ENCODE measurements at places on chromosomes 2 and 18.

GRCh38 chr2:100818003-100818605 lies 1.8 kb upstream of the NPAS2 start:
- no peak for DNase-seq

DNA sequence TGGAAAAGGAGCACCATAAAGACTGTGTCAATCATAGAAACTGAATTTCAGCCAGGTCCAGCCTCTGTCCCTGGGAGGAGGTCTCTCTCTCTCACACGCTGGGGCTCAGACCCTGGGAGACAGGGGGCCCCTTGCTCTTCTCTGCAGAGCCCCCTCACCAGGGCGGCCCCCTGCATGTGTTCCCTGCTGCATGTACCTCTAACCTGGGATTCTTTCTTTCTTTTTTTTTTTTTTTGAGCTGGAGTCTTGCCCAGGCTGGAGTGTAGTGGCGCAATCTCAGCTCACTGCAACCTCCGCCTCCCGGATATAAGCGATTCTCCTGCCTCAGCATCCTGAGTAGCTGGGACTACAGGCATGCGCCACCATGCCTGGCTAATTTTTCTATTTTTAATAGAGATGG lies 46.5 kb downstream of the TPO start:
- DNase-seq = no peak

- DNase-seq = no peak
These were observed 34.9 kb downstream of the ARHGAP28 start for GRCh38 chr18:6764382-6764781.

DNA sequence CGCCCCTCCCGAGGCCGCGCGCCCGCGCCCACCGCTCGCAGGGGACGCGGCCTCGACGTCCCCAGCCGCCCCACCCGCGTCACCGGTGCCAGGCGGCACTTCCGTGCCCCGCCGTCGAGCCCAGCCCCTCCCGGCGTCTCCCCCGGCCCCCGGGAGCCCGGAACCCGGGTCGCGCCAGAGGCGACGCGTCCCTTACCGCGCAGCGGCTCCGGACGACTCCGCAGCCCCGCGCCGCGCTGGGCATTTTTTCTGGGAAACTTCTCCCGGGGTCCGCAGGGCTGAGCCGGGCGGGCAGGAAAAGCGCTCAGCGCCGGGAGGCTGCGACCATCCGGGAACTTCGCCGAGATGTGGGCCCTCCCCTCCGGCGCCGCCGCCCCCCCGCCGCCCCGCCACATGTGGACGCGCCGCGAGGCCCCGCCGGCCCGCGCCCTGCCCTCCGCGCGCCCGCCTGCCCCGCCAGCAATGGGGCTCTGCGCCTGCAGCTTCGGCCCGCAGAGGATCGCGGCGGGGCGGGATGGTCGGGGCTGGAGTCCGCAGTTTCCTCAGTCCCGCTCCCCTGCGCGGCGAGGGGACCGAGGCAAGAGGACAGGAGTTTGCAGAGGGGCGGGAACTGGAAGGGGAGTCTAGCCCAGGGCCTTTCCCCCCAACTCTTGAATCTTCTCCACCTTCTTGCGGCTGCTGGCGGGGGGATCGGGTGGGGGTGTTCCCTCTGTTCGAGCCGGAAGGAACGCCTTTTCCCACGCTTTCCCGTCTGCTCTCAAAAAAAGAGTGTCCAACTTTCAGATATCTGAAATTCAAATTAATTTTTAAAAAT lies 81.5 kb downstream of the CHRNA1 start:
- DNase-seq = peak; percentile 46

DNA sequence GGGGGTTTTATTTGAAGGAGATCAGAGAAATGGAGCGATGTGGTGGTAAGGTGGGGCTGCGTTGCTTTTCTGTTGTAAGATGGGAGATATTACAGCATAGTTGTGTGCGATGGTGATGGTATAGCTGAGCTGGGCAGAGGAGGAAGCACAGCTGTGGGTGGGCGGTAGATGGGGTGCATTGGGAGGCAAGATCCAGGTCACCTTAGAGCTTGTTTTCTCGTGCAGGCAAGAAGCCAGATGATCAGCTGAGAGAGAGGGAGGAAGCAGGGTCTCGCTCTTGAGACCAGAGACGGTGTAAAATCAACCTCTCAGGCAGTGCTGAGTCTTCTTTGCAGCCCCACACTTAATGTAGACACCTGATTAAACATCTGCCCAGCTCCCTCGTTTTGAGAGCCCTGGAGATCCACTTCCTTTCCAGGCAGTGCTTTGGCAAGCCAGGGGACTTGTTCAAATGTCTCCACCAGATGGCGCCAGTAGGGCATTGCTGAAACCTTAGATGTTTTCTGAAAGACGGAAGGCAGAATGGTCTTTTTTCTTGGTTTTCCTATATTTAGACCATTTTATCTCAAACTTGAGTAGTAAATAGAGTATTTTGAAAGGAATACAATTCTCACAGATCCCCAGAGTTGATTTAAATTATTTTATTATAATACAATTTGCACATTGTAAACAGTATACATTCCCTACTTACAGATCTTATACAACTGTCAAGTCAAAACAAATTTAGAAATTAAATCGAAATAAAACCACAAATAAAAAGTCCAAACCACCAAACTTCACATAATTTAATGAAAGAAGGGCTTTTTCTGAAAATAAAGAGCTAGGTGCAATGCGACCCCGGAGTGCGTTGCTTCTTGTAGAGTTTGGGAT lies 21.1 kb upstream of the LYPD6B start:
- peak; percentile 30 for DNase-seq

DNA sequence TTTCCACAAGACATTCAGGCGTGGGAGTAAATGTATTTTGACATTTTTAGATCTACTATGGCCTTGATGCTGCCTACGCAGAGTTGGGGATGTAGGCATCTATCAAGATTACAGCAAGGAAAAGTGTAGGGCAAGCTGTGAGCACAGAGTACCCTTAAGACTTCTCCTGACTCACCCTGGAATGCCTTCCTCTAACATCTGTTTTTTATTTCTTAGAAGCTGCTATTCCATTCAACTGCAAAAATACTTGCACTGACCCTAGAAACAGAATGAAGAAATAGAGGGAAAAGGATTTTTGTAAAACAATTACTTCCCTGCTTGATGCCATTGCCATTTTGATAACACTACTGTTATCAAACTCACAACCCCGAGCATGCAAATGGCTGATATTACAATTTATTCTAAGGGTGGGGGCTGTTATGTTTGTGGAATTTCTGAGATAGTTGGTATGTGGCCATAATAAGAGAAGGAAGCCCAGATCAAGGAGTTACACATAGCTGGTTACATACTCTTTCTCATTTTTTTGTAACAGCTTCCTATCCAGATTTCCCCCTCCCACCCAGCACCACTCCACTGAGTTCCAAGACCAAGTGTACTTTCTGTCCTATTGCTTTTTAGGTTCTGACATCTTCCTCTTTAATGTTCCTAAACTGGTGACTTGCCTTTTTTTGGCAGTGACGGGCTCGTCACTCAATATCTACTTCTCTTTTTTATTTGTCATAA lies 6.0 kb upstream of the ROCK1 start:
- no peak for DNase-seq

- no peak for DNase-seq
These were observed 118.2 kb downstream of the CTNNA2 start for GRCh38 chr2:79630972-79631557.

DNA sequence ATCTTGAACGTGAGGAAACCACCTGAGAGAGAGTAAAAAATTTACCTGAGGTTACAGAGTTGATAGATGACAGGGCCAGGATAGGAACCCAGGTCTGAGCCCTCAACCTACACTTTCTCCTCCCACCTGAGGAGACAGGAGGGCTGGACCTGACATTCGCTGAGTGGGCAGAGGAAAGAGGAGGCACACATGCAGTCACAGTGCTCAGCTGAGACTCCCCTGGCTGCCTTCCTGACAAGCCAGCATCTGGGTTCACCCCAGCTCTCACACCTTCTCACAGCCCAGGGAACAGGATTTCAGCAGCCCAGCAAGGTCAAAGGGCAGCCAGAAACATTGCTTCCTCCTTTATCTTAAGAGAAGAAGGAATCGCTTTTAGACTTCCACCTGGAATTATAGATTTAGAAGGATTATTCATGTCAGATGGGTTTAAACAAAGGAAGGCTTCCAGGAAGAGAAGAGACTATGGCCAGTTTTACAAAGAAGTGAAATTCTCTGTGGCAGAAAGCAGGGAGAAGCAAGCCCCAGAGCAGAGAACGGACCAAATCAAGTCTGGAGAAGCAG lies 18.1 kb upstream of the PKDCC start:
- DNase-seq = no peak

- DNase-seq = no peak
These were observed 306.7 kb upstream of the SLC8A1 start for GRCh38 chr2:40758401-40759155.

- peak; percentile 28 for DNase-seq
These were observed 2.3 kb upstream of the MAL start for GRCh38 chr2:95023222-95023597.

- DNase-seq = no peak
These were observed 19.1 kb upstream of the KANSL1L start for GRCh38 chr2:210190345-210190744.

- no peak for DNase-seq
These were observed 117.6 kb upstream of the FOSL2 start for GRCh38 chr2:28274911-28275685.

DNA sequence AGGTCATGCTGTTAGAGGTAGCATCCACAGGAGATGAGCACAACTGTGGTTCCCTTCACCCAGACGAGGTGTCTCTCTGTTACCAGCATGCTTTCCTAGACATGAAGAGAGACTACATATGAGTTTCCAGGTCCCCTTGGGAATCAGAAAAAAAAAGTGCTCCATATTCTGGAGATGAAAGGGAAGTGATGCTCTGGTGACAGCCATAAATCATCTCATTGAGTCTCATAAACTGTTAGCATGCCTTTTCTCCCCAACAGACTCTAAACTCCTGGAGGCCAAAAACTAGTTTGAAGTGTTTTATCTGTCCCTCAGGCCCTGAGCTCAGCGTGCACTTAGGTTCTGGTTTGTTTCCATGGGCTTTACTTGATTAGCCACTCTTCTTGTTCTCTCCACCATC lies 124.6 kb upstream of the CREB1 start:
- no peak for DNase-seq

- DNase-seq = no peak
These were observed 13.8 kb downstream of the PDIA6 start for GRCh38 chr2:10798783-10799182.

All from activated CD8-positive, alpha-beta memory T cell treated with anti-CD3 and anti-CD28 coated beads for 1 hour (primary cell).